ENCODE measurements at places on chromosomes 7 and 10.

GRCh38 chr7:20828947-20829346, 42.3 kb upstream of the SP8 start:
- DNase-seq: no peak

GRCh38 chr10:128095753-128096469, 30.3 kb downstream of the MKI67 start:
- no peak for DNase-seq

DNA sequence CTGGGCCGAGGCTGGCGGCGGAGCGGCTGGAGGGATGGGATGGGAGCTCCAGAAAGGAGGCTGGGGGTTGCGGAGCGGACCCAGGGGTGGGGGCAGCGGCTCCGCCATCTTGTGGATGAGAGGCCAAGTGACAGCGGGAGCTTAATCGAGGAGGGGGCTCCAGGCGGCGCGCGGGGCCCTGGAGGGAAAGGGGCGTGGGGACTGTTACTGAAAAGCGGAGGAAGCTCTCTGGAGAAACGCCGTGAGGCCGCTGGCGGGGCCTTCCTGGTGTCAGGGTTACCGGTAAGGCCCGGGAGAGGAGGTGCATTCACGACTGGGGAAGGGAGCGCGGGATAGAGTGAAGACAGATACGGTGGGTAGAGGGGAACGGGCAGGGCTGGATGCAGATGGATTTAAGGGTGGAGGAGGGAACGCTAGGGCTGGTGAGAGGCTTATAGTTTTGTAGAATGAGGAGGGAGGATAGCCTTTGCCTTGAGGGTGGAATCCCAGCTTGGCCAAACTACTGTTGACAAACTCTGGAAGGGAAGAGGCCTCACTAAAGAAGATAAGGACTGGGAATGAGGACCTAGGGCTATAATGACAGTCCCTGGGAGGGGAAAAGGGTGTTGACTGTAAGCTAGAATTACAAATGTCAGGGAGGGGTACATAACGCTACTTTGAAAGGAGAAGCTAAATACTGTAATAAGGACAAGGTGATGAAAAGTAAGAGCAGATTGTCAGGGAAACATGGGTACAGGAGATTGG, 535 bp downstream of the BTRC start:
- DNase-seq: peak; percentile 64

- no peak for DNase-seq
Observed at GRCh38 chr10:86728056-86728455, 28.4 kb upstream of the BMPR1A start.

GRCh38 chr7:100824499-100825214, 2.7 kb downstream of the EPHB4 start:
- DNase-seq: no peak

GRCh38 chr10:18822156-18822555, 162.9 kb downstream of the ARL5B start:
- no peak for DNase-seq

GRCh38 chr7:146355216-146355615, 238.6 kb downstream of the CNTNAP2 start:
- DNase-seq: no peak

GRCh38 chr10:110009736-110010475, 2.1 kb downstream of the ADD3 start:
- DNase-seq: no peak

- DNase-seq: no peak
Observed at GRCh38 chr10:114758331-114758730, 63.2 kb upstream of the FHIP2A start.

All from pancreas (tissue), 10 donors.